ENCODE measurements at places on chromosomes 3 and 15.

DNA sequence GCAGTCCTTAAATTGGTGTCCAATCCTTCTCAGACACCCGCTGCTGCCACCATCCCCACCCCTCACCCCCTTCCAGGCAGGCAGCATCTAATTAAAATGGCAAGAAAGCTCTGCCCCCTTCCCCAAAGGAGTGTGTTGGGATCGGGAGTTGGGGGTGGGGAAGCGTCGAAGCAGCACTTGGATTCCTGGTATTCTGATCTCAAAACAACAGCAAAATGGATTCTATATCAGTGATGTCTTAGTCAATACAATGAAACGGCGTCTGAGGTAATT, 1.4 kb downstream of the TNIK start:
- no peak for DNase-seq

GRCh38 chr3:73448761-73449301, 175.9 kb downstream of the PDZRN3 start:
- DNase-seq = no peak

DNA sequence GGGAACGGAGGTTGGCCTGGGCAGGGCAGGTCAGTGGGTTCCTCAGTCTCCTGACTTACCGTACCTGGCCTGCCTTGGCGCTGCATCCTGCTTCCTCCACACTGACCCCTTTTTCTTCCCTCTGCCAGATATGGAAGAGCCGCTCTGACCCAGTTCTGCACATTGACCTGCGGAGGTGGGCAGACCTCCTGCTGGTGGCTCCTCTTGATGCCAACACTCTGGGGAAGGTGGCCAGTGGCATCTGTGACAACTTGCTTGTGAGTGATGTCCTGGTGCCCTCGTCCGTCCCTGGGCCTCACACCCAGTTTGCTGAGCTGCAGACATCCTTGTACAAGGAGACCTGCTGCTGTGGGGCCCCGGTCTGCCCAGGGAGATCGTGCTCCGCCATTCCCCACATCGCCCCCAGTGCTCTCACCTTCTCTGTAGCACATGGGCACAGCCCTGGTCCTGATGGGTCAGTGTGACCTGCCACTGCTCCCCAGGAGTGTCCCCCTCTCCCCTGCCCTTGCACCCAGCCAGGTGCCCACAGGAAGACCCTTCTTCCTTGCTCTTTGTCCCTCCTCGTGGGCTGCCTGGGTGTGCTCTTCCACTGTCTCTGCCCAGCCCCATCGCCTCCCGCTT, 21.0 kb downstream of the PPCDC start:
- no peak for DNase-seq

GRCh38 chr3:186624598-186624997, 11.7 kb downstream of the AHSG start:
- no peak for DNase-seq

- DNase-seq = no peak
Observed at GRCh38 chr3:190780524-190780923, 82.0 kb downstream of the GMNC start.

DNA sequence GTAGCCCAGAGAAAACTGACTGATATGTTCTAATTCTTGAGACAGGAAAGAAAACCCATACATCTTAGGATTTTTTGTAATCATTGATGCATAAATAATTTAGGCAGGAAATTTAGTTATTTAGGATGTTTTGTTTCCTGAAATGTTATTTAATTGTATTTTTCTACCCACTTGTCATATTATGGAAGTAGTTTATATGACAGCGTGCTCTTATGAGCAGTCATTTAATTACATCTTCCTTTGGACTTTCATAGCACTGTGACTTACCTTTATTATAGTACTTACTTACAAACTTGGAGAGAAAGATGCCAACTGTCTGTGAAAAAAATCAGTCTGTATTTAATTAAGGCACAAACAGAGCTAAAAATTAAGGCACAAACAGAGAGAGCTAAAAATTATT, 65.0 kb downstream of the AKAP13 start:
- DNase-seq = no peak

DNA sequence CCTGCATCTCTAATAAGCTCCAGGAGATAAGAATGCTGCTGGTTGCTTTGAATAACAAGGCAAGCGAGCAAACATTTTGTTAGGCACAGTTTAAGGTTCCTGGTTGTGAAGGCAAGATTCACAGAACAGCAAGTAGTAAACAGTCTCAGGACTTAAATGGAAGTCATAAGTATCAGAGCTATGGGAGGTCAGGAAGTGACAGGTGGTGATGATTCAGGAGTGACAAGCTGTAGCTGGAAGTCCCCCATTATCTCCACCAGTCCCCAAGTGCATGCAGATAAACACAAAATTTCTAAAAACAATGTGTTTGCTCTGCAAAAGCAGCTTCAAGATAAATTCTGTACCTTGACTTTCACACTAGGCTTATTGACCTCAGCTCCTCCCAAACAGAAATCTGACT, 3.3 kb downstream of the FETUB start:
- no peak for DNase-seq

GRCh38 chr3:131795390-131796090, 239.3 kb downstream of the CPNE4 start:
- no peak for DNase-seq

DNA sequence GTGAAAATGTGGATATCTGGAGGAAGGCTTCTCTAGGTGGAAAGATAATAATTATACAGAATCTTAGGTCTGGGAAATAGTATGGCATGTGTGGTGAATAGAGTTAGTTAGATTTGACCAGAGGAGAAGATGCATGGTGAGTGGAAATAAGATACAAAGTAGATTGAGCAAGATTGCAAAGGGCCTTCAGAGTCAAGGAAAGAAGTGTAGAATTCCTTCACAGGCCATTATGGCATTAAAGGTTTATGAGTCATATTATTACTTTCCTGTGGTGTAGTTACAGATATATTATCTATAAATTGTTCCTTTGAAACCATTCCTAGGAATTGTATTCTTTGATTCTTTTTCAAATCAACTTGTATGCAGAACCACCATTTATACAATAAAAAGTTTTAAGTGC, 660.3 kb downstream of the SI start:
- DNase-seq = no peak

- DNase-seq = no peak
Observed at GRCh38 chr15:59567324-59567723, 44.3 kb upstream of the GCNT3 start.

- DNase-seq = no peak
Observed at GRCh38 chr15:89325039-89325803, 9.4 kb downstream of the POLG start.

- no peak for DNase-seq
Observed at GRCh38 chr15:59020322-59020721, 32.9 kb downstream of the RNF111 start.

DNA sequence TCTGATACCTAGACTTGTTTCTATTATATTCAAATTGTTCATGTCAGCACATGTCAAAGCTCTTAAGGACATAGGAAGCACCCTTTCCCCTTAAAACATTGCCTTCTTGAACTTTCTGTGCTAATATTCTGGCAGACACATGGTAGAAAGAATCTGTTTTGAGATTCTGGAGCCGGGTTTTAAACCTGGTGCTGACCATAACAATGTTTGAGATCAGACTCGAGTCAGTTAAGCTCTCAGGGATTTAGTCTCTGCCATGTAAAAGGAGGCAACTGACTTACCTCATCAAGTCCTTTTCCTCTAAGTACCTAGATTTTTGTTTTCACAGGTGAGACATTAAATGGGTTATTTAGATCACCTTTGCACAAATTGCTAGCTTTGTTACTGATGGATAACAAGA, 38.9 kb downstream of the RBMS3 start:
- DNase-seq = no peak

- DNase-seq = no peak
Observed at GRCh38 chr3:47250309-47251060, 32.1 kb downstream of the KIF9 start.

- DNase-seq = no peak
Observed at GRCh38 chr15:66402761-66403284, 16.1 kb downstream of the MAP2K1 start.

DNA sequence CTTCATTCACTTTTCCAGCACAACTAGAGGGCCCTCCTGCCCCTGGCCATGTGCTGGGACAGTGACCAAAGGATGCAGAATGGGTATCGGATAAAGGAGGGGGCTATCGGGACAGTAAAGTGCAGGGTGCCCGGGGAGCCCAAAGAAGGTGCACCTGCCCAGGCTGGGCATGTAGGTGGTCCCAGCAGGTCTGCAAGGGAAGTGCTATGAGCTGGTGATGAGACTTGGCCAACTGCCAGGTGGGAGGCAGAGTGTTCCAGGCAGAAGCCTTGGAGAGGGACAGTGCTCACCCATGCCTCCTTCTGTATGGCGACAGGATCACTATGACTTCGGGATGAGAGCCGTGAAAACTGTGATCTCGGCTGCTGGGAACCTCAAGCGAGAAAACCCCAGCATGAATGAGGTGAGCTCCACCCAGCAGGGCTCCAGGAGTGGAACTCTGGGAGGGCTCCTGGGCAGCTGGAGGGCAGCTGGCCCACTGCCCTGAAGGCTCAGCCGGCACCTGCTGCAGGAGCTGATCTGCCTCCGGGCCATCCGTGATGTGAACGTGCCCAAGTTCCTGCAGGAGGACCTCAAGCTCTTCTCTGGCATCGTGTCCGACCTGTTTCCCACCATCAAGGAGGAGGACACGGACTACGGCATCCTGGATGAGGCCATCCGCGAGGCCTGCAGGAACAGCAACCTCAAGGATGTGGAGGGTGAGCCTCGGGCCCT, 48.4 kb downstream of the DNAH1 start:
- no peak for DNase-seq

DNA sequence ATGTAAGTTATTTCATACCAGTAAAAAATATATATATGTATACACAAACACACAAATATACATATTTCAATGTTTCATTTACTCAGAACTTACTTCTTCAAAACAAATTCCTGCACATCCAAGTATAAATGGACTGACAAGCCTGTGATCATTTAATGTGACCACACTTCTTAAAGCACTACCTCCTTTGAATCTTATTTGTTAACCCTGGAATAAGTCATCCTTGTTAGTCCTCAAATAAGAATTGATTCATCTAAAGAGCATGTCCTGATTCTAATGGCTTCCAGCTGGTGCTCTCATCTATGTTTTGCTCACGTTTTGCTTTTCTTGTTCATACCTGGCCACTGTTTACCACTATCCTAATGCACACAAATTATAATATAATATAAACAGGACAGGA, 103.9 kb upstream of the UBP1 start:
- DNase-seq = peak; percentile 12

- no peak for DNase-seq
Observed at GRCh38 chr15:67941648-67942310, 101.9 kb upstream of the RNU6-1 start.

DNA sequence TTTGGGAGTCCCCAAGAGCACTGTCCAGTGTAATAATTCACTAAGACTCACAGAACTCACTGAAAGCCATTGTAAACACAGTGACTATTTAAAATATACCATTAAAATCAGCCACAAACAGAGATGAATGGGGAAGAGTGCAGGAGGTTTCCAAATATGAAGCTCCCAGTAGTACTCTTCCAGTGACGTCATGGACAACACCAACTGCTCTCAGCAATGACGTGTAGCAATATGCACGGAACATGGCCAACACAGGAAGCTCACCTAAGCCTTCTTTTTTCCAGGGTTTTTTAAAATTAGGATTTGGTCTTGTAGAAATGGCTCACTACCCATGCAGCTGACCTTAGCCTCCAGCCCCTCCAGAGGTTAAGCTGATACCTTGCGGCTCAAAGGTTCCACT, 1224.1 kb upstream of the CADM2 start:
- no peak for DNase-seq

DNA sequence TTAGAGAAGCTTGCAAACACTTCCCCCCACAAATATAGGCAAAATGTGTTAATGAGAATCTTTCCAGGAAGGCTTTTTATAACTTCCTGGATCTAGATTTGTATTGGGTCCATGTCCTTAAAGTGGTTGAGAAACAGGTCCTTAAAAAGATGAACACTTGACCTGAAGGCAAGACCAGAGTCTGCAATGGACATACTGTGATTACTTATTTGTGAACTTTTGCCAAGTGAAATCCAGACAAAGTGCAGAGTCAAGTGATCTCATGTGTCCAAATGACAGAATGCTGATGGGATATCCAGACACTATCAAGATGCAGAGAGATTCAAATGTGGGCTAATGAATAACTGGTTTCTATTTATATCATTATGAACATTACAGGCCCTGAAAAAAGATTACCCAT, 43.8 kb downstream of the FRMD4B start:
- no peak for DNase-seq

- DNase-seq = no peak
Observed at GRCh38 chr15:92749216-92749615, 93.6 kb upstream of the FAM174B start.

GRCh38 chr3:31616711-31617110, 84.0 kb downstream of the STT3B start:
- DNase-seq = no peak

GRCh38 chr3:126952261-126952982, 30.5 kb upstream of the PLXNA1 start:
- DNase-seq = no peak

- no peak for DNase-seq
Observed at GRCh38 chr15:95626501-95627361, 703.8 kb upstream of the NR2F2 start.

DNA sequence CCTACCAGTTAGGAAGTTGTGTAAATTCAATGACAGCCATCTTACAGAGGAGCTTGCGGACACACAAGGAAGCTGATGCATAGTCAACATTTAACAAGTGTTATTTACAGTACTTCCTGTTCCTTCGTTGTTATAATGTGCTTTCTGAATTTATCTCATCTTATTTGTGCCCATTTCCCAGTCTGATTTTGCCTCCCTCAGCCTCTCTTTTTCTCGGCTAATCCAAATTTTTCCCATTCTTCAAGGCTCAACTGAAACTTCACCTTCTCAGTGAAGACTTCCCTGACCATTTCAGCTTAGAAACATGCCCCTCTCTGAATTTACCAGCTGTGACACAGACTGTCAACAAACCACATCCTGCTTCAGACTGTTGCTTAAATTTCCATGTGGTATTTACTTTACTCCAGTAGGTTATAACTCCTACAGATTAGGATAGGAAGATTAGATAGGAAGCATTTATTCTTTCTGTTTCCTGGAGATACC, 55.7 kb upstream of the CP start:
- peak; percentile 44 for DNase-seq

DNA sequence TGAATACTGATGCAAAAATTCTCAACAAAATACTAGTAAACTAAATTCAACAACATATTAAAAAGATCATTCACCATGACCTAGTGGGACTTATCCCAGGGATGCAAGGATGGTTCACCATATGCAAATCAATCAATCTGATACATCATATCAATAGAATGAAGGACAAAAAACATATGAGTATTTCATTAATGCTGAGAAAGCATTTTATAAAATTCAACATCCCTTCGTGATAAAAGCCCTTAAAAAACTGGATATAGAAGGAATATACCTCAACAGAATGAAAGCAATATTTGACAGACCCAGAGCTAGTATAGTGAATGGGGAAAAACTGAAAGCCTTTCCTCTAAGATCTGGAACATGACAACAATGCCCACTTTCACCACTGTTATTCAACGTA, 43.0 kb upstream of the FBN1 start:
- DNase-seq = no peak

Measured in fibroblast of skin of left quadriceps (primary cell).